ENCODE measurements at places on chromosomes 6 and 20.

DNA sequence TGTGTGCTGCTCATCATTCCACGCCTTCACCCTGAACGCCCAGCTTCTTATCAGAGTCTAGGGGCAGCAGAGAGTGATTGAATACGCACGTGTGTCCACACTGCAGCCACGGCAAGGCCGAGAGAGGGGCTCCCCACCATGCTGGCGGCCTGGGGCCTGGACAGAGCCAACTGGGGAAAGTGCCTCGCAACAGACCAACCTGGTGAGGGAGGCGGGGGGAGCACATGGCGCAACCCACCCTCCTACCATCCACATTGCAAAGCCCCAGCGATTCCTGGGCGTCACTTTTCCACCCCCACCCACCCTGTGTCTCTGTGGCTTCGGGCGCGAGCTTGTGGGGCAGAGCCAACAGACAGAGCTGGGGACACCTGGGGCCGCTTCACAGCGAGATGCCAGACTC lies 66.4 kb upstream of the DUSP22 start:
- DNase-seq: no peak

GRCh38 chr6:12751694-12752325 lies 35.2 kb downstream of the PHACTR1 start:
- no peak for DNase-seq

DNA sequence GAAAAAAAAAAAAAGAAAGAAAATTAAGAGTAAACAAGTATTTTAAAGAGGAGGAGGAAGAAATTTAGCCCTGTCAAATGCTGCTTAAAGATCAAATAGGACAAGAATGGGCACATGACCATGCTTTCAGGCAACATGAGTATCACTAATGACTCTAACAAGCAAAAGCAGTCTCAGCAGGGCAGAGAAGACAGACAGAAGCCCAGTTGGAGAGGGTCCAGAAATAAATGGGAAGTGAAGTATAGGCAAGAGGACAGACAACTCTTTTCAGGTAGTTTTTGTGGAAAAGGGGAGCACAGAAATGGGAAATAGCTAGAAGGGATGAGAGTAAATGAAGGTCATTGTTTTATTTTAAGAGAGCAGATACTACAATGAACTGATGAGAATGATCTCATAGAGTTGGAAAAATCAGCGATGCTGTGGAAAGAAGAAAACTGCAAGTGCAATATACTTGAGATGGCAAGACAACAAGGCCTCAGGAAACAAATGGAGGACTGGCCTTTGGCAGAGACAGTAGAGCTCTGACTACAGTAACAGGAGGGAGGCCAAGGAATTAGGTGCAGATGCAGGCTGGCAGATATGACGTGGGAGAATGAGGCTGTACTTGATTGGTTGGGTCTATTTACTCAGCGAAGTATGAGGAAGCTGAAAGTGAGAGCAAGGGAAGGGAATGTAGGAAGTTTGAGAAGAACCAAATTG lies 40.3 kb downstream of the KIF6 start:
- DNase-seq: no peak

GRCh38 chr6:147400968-147401367 lies 107.5 kb upstream of the SAMD5 start:
- no peak for DNase-seq

- DNase-seq: no peak
Measured at GRCh38 chr6:148985499-148985898, 238.7 kb downstream of the UST start.

DNA sequence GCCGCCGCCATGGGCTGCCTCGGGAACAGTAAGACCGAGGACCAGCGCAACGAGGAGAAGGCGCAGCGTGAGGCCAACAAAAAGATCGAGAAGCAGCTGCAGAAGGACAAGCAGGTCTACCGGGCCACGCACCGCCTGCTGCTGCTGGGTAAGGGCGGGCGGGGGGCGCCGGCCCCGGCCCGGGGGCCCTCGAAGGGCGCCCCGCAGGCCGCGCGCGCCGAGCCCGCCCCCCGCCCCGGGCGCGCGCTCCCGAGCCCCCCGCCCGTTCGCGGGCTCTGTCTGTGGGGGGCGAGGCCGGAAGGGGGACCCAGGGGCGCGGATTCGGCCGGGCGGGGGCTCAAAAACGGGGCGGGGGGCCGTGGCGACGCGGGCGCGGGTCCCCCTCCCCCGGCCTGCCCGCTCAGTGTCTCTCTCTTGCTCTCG lies 39.2 kb downstream of the GNAS start:
- no peak for DNase-seq

DNA sequence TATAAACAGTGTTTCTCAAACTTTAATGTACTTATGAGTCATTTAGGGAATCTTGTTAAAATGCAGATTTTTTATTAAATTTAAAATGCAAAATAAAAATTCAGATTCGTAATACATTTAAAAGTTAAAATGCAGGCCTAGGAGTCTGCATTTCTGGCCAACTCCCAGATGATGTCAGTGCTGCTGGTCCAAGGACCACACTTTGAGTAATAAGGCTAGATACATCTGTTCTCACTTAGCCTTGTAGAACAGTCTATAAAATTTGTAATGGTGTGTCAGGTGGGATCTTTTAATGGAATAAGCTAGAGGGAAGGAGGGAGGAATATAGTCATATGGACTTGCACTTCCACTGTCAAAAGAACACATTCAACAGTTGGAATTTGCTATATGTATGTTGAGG lies 295.6 kb upstream of the BMP2 start:
- no peak for DNase-seq

GRCh38 chr20:11229772-11230171 lies 556.0 kb upstream of the JAG1 start:
- DNase-seq: no peak

GRCh38 chr20:15179381-15179780 lies 842.0 kb upstream of the FLRT3 start:
- DNase-seq: no peak

DNA sequence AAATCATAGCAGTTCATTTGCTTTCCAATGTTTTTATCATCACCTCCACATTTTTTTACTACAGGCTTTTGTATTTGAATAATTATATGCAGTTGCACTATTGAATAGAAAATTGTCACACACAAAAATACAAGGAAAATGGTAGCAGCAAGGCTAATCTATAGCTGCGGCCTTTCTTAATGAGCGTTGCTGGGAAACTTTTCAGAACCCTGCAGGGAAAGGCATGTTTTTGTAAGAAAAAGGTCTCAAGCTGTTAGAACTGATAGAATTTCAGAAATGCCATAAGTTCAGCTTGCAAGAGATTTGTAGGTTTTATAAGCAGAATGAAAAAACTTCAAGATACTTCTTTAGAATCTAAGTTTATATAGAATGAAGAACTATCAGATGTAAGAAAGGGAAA lies 535.8 kb downstream of the LMBRD1 start:
- no peak for DNase-seq

- DNase-seq: no peak
Measured at GRCh38 chr20:10939331-10939941, 265.6 kb upstream of the JAG1 start.

DNA sequence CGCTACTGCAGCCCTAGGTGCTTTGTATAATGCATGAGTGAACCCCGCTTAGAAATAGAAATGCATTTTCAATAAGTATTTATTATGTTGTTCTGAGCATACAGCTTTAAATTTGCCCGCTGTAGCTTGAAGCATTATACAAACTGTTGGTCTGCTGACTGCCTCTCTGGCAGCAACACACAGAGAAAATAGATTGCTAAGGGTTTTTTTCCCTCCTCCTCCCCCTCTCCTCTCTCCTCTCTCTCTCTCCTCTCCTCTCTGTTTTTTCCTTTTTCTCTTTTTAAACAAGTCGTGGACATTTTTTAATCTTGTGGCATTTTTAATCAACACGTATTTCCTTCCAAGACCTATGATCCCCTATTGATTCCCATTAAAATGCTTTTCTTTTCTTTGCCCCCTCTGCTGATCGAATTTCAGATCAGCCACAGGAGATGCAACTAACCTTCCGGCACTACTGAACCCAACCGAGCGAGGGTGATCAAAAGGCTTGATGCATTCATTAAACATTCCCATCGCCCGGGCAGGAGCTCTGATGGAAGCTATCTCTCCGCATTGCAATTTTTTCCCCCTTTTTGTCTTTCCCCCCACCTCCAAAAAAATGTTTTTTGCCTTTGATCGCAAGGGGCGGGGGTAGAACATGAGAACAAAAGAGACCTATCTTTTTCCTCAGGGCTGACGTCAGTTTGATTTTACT lies 90.7 kb upstream of the ARID1B start:
- DNase-seq: no peak

DNA sequence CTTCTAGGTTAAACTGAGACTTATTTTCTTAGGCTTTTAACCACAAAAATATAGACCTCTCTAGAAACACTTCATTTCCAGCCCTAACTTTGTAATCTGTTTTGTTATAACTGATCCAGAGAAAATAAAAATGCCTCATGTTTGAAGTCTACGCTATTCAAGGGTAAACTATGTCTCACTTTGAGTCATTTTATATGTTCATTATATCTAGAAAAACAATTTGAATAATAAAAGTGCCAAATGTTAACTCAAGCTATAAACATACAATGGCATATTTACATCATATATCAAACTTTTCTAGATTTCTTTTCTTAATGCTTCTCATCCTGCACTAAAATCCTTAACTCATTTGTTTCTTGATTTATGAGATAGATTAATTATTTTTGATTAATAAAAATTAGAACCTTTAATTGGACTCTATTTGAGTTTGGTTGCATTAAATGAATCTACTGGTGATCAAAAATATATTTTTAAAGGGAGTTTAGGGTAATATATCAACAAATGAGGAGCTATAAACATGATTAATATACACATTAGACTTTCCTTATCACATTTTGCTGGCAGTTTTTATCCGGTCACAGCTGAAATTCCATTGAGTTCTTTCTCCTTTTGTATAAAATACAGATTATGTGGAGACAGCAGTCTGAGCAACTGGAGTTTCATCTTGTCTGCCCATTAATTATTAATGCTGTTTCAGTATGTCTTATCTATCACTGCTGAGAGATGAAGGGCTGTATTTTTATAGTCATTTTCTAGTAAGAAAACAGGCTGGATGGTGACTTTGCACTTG lies 246.5 kb downstream of the TBX18 start:
- DNase-seq: no peak

GRCh38 chr6:84764332-84765049 lies at the start of gene TBX18:
TBX18 (minus strand) TSS chr6:84764598; CDS start chr6:84764181, 417 bp downstream.
- DNase-seq: no peak

- DNase-seq: no peak
Measured at GRCh38 chr6:156940221-156940620, 163.0 kb downstream of the ARID1B start.

- no peak for DNase-seq
Measured at GRCh38 chr6:170393033-170393432, 86.5 kb downstream of the FAM120B start.

DNA sequence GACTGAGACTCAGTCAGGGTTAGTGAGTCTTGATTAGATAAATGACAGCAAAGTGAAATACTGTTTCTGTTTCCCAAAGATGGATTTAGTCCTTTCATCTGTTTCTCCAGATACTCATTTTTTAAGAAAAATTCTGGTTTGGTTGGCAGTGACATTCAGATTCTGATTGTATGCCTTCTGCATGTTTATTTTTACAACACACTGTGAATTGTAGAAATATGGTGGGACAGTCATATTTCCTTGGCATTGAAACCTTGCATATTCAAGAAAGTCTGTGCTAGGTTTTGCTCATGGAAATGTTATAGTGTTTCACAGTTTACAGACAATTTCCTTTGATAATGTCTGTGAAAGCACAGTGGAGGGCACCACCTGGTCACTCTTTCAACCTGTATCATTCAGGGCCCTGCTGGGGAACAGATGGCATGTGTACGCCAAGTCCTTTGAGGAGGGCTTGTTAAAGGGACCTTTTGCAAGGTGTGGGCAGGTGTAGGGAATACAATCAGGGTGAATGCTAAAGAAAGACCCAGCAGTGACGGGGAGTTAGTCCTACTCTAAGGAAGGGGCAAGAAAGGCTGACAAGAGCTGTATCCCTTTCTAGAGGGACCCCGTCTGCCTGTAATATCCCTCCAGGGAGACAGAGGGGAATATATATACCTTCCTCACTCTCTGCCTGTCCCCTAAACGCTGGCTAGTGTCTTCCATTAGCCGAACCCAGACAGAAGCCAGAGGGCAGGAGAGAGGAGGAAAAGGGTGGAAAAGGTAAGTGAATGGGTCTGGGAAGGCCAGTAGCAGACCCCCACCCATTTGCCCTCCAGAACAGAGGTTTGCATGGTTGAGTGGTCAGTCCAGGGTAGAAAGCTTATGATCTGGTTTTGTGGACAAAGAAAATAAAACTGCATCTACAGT lies 10.2 kb downstream of the PLCB4 start:
- DNase-seq: no peak

- no peak for DNase-seq
Measured at GRCh38 chr20:41172296-41173140, 35.2 kb downstream of the PLCG1 start.

GRCh38 chr6:84500726-84501125 lies 263.7 kb downstream of the TBX18 start:
- DNase-seq: no peak

DNA sequence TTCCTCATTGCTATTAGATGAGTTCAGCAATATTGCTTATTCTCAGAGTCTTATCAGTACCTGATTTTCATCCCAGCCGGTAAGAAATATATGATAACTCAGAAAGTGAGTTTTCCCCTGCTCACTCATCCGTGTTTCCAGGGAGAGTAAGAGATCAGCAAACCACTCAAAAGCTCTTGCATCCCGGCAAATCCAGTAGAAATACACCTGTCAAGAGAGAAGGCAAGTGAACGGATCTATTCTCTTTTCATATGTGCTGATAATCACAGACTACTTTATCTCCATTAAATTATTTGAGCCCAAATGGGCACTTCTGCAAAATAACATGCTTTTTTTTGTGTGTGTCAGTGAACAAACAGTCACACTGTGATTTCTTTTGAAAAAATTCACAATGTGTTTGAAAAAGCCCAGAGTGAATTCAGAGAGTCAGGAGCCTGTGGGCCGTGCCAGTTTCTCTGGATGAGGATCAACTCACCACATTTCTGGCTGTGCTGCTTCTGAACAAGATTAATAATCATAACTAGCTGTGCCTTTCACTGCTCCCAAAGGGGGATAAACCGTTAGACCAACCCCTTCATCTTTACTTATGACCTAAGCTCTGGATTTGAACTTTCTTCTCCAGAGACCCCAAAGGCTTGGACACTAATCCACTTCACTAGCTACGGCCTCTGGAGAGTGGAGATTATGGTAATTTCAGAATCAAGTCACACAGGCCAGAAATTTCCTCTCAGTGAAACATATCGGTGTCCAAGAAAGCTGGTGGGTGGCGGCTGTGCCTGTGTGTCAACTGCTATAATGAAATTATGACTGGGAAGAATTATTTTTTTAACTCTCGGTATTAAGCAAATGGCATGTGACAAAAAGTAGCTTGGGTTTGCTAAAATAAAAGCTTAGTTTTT lies 44.2 kb downstream of the NOX3 start:
- no peak for DNase-seq

- DNase-seq: no peak
Measured at GRCh38 chr20:62979310-62979709, 26.8 kb downstream of the SLC17A9 start.

GRCh38 chr6:40611434-40611833 lies 24.3 kb upstream of the LRFN2 start:
- DNase-seq: no peak

All from stimulated activated naive B cell treated with anti-CD40 and anti-IgM and Interleukin-4, amounts not matched to agents 10 μg/mL and 1 μg/mL and 100 μg/mL, for 72 hours (primary cell).